NCI-H1092 treated with DMSO at 0.1 percent for 48 hours (cell line): ENCODE measurements at places on chromosomes 2 and 18.

DNA sequence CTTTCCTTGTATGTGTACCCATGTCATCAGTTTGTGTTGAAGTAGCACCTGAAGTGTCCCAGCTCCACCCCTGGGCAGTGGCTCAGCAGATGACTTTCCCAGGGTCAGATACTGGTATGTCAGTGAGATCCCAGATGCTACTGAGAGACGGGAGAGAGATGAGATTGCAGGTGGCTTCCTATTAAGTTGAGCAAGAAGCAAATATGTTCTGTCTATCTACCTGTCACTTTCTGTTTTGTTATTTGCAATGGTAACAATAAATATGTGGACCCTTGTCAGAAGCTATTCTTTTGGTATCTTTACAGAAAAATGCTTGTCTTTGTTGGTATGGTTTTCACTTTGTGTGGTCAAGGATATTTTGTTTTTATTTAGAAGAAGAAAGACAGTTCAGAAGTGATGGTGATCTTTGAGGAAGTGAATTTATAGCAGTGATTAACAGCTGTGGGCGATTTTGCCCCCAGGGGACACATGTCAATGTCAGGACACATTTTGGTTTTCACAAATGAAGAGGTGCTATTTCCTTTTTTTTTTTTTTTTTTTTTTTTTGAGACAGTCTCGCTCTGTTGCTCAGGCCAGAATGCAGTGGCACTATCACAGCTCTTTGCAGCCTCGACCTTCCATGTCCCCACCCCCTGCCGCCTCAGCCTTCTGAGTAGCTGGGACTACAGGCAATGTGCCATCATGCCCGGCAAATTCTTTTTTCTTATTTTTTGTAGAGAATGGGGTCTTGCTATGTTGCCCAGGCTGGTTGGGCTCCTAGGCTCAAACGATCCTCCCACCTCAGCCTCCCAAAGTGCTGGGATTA is 21.4 kb downstream of the MGAT5 start:
- no peak for DNase-seq

- peak; percentile 83 for DNase-seq
Observed at GRCh38 chr2:2689306-2689705, 358.2 kb upstream of the MYT1L start.

GRCh38 chr2:127577503-127577902 is 42.0 kb downstream of the MYO7B start:
- no peak for DNase-seq

- DNase-seq, result no peak
Observed at GRCh38 chr2:8537562-8538155, 144.2 kb upstream of the ID2 start.

DNA sequence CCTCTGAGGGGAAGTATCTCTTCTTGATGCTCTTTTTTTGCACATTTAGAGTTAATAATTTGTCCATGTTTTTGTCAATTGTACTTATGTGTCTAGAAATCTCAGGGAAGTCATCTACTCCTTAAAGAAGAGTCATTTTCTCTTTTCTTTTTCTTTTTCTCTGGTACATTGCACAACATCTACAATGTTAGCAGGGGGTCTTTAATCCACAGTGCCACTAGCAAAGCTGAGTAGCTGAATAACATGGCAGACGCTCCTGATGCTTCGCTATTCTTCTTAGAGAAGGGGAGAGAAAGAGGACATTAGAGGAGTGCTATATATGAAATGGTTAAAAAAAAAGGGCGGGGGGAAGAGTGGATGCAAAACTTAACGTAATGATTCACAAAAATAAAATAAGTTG is 399.6 kb upstream of the CWC22 start:
- DNase-seq, result no peak
